ENCODE measurements at places on chromosomes 6 and 20.

- no peak for DNase-seq
These were observed 55.4 kb downstream of the LINC00237 start for GRCh38 chr20:21050710-21051109.

DNA sequence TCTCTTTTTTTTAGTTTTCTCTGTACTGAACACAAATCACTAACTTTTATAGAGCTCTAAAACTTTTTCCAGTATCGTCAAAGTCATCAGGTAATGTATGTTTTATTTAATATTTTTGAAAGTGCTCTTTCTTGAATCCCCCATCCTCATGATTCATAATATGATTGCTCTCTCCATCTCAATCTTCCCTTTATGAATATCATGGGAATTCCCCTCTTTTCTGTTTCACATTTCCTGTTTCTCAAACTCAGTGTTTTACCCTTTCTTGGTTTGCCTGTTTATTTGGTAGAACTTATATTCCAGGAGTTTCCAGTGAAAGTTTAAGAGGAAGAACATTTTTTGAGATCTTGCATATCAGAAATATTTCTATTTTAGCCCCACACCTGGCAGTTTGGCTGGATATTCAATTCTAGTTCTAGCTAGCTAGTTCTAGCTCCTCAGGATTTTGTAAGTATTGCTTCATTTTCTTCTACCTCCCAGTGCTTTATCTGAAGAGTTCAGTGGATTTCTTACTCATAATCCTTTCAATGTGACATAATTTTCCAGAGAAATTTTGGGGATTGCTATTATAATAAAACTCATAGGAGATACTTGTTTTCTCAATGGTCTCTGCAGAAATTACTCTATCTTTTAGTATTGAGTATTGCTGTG lies 6.1 kb upstream of the C6orf58 start:
- no peak for DNase-seq

DNA sequence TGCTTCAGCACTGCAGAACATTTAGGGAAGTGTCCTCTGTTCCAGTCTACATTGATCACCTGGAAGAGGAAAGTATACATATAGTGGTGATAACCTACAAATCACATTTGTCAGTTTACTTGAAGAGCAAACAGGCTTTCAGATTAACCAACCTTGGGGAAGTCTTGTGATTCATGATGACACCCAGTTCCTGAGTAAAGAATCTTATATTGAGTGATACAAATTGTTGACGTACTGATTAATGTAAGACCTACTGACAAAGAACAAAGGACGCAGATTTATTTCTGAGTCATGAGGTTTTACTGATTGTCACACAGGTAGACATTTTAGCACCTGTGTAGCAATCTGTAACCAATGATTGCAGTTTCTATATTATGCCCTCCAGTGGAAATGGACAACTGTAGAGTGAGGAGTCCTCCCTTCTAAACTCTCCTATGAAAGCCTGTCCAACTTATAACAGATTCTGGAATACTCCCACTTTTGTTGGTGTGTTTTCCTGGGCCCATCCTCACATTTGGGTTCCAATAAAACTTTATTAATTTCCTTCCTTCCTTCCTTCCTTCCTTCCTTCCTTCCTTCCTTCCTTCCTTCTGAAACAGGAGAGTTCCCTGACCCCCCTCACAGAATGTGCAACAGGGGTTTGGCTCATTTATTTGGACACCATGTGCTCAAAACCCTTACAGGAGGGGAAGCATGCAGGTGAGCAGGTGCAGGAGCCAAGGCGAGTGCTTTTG lies 113.5 kb downstream of the SLC35B3 start:
- no peak for DNase-seq

DNA sequence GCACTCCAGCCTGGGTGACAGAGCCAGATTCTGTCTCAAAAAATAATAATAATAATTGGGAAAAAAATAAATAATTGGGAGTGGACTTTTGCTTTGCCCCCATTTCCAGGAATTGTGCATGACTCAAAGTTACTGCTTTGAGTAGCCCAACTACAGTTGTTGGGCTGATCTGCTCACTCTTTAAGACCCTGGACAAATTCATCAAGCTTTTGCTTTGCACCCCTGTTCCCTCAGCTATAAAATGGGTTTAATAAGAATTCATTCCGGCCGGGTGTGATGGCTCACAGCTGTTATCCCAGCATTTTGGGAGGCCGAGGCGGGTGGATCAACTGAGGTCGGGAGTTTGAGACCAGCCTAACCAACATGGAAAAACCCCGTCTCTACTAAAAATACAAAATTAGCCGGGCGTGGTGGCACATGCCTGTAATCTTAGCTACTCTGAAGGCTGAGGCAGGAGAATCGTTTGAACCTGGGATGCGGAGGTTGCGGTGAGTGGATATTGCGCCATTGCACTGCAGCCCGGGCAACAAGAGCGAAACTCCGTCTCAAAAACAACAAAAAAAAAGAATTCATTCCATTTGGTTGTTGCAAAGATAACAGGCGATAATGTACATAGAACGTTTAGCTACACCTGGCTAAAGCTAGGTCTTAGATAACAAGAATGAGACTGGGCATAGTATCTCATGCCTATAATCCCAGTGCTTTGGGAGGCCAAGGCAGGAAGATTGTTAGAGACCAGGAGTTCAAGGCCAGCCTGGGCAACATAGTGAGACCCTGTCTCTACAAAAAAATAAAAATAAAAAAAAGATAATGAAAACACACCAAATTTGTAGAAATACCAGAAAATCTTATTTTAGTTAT lies 87.9 kb upstream of the ZNF217 start:
- no peak for DNase-seq

DNA sequence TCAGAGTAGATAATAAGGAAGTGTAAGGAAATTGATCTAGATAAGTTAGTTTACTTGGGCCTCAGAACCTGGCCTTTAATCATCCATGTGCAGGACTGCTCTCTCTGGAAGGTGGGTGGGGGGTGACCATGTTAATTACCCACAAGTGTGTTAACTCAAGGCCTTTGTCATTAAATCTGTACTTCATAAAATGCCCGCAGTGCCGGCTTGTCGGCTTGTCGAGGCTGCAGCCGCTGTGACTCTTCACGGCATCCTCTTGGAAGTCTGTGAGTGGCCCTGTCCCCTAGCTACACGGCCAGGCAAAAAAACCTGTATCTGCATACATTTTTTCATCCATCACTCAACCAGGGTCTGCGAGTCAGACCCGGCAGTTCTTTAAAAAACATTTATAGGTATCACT lies 70.9 kb upstream of the ASCC3 start:
- no peak for DNase-seq

DNA sequence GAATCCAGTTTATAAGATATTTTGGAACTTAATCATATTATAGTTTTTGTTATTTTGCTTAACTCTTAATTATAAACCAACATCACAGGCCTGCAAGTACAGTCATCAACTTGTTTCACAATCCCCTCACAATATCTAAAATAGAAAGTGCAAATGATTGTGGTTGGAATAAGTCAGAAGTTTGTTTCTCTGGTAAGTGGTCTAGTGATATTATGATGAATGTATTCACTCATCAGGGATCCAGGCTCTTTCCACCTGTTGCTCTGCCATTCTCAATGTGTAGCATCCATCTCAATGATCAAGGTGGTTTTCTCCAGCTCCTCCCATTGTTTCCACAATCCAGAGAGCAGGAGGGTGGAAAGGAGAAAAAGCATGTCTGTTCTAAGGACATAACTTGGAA lies 54.2 kb downstream of the OPN5 start:
- no peak for DNase-seq

DNA sequence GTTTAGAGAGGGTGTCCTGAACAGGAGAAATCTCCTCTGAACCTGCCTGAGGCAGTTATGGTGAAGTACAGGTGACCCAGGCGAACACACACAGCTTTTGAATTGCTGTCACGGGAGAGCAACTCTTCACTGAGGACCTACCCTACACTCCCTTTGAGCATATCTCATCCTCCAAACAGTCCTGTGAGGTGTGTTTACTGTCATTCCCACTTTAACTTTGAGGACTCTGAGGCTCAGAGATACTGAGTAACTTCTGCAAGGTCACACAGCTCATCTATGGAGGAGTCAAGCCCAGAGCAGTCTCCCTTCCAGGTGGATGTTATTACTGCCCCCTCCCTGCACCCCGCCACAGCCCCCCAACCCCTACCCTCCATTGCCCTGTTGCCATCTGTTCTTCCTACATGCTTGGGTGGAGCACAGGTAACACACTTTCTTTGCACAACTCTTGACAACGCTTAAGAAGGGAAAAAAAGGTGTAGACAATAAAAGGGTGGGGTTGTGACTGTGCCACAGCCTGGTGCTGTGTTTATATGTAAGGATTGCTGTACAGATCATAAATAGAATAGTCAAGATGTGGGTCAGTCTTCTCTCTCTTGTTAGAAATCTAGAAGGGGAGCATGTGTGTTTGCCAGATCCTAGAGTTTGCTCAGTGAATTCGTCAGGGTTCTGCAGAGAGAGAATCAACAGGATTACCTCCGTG lies 4.3 kb upstream of the TRAF3IP2 start:
- no peak for DNase-seq

DNA sequence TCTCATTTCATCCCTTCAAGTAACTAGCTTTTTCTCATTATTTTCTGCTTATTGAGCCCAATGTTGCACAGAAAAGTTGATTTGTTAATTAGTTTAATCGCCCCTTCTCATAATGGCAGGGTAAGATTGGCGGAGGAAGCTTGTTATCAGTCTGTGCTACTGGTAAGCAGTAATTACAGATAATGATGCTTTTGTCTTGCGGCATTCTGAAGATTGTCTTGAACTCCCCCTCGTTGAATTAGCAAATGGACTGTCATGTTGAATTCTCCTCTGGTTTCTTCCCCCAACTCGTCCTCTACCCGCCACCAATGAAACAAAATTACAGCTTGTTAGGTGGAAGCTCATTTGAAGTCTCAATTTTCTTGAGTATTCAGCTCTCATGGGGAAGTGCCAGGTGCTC lies 39.4 kb downstream of the PRDM13 start:
- no peak for DNase-seq

GRCh38 chr20:19909725-19910124 lies 107.4 kb upstream of the NAA20 start:
- no peak for DNase-seq

DNA sequence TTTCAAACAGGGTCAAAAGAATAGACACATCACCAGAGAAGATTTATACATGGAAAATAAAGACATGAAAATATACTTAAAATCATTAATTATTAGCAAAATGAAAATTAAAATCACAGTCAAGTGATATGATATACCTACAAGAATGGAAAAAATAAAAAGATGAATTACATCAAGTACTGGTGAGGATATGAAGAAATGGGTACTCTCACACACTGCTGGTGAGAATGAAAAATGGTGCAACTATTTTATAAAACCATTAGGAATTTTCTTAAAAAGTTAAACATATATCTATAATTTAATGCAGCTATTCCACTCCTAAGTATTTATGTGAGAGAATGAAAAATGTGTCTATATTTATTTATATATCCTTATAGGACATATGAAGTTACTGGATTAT lies 136.3 kb upstream of the GRIK2 start:
- no peak for DNase-seq

DNA sequence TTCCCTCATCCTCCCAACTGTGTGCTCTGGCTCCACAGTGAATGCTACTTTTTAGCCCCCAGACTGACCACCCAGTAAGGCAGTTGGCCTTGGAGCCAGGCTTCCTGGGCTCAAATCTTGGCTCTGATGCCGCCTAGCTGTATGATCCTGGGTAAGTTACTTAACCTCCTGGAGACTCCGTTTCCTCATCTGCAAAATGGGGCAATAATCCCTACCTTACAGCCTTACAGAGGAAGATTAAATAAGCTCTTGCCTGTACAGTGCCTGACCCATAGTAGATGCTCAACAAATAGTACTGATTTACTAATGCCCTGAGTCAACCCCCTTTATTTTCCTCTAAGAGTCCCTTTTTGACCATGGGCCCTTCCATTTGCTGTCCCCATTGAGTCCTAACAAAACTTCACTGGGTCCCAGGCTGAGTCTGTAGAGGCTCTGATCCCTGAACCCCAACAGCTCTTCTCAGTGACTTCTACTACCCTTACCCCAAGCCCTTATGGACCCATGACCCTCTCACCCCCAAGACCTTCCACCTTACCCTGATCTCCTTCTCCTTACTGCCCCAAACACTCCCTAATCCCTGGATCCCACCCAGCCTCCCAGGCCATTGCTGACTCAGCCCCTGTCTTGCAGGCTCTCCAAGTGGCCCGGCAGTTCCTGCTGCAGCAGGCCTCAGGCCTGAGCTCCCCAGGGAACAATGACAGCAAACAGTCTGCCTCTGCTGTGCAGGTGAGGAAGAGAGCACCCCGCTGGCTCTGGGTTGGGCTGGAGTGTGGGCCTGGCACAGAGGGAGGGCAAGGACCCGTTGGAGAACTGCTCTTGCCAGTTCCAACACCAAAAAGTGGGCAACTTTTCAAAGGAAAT lies 31.4 kb downstream of the FOXP4 start:
- DNase-seq: peak; percentile 54

DNA sequence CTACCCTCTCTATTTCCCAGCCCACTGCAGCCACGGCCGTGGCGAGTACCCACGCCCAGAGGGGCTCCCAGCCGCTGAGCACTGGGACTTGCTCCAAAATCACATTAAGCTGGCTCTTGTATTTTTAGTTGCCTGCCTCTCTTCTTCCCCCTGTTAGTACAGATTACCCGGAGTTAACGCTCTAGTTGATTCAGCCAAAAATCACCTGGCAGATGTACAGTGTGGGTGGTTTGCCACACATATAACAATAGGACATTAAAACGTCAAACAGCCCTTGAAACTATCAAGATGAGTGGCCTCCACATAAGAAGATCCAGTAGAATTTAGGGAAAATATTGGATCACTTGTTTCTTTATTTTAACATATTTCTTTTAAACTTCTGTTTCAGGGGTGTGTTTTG lies 268.8 kb upstream of the PRDM1 start:
- DNase-seq: no peak

DNA sequence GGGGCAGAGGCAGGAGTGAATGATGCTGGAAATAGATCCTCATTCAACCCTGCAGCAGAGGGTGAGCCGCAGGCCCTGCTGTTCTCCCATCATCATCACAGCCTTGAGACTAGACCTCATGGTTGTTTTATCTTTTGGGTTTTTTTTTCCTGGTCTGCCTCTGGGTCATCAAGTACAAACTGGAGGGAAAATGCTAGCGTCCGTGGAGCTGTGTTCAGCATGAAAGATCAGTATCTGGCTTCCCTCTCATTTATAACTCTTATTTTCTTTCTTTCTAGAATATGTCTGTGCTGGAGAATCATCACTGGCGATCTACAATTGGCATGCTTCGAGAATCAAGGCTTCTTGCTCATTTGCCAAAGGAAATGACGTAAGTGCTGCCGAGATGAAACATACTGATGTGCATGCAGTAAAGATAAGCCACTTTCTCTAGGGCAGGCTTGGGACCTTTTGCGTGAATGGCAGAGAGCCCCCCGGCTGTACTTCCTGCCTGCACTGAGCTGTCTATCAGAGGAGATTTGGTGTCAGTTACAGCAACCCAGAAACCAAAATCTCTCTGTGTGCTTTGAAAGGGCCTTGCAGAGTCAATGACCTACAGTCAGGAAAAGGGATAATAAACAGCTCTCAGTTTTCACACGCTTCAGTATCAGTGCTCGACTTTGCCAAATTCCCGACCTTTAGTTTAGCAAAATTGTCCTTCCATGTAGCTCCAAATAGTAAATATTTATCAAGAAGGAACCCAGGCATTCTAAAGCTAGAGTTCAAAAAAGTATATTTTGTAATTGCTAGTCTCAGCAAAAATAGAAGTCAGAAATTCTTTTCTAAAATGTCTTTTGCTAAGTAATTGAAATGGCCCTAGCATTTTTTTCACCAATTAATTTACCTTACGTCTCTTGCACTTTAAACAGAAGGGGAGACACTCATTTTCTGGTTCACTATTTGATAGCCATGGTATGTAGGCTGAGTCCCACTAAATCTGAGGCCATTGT lies 76.3 kb downstream of the MTFR2 start:
- DNase-seq: peak; percentile 26

All from fibroblast of skin of right biceps (primary cell).